Amniotic stem cell (primary cell): ENCODE measurements at places on chromosomes 4 and X.

- peak; percentile 50 for DNase-seq
Observed at GRCh38 chr4:94827481-94828110, 69.8 kb downstream of the BMPR1B start.

DNA sequence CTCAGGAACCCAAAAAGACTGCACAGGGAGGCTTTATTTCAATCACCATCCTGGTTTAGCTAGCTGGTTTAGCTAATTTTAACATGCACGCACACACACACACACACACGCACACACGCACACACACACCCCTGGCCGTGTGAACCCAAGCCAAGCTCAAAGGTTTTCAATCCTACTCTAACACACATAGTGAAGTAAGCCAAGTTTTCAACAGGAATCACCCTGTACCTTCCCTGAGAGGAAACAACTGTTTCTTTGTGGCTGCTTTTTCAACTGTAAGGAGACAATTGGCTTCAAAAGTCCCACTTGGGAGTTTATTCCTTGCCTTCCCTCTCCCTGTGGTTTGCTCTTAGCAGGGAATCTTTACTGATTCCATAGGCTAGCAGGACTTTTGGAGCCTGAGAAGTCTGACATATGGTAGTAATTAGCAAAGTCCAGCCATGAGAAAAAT lies 98.9 kb upstream of the BMP3 start:
- DNase-seq: no peak

DNA sequence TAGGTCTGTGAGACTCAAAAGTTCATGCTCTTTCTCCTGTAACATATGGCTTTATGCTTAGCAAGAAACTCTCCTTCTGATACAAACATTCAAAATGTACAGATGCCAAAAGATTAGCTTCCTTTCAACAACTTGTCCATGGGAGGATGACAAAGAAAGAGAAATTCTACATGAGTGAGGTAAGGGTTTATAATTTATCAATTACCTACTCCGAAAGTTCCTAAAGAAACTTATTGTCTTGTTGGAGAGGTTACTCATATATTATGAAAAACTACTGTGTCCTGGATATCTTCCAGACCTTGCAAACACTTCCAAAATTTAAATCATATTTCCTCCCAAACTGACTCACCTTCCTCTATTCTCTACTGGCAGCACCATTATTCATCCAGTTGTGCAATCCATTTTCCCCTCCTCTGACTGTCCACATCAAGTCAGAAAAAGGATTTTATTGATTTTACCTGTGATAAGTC lies 65.1 kb downstream of the ENPEP start:
- DNase-seq: peak; percentile 8

GRCh38 chr4:126223784-126224407 lies 909.1 kb downstream of the FAT4 start:
- no peak for DNase-seq

DNA sequence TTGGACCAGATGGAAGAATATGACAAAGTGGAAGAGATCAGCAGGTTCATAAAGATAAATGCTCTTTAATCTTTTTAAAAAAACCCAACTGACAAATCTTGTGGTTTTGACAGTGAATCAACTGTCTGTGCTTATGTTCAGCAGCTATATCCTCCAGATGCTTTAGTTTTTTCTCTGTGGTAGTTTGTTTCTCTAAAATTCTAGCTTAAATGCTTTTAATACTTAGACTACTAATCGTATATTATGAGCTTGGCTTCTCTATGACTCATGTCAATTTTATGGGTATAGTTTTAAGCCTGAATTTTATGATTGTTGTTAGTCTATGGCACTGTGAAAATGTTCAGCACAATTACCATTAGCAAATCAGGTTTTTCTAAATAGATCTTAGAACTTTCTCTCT lies 12.9 kb downstream of the HHIP start:
- DNase-seq: no peak

DNA sequence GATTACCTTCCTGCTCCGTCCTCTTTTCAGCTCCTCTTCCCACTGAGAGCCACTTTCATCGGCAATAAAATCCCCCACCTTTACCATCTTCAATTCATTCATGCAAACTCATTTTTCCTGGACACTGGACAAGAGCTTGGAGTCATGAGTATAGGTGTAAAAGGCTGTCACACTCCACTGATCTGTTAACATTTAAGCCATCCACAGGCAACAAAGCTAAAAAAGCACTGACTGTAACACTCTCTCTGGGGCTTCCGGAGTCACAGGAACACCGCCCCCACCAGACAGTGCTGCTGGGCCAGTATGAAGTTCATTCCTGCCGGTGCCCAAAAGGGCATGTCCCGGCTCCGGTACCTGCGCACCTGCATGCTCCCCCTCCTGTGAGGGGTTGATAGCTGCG lies 38.5 kb downstream of the MAGEB5 start:
- DNase-seq: no peak

DNA sequence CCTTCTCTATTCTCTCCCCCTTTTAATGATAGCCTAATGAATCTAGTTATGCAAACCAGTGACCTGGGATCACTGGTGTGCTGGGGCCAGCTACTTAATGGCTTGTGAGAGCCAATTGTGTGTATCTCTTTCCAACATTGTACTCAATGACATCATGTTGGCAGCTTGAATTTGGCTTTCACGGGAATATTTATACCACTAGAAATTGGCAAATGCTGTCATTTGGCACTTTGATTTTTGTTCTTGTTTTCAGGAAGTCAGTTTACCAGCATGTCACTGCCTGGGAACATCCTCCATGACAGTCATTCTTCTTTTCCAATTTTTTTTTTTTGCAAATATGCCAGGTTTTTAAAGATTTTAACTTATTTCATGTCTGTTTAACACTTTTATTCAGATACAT lies 1685.3 kb downstream of the STIM2 start:
- no peak for DNase-seq

GRCh38 chr4:13635286-13635799 lies 7.8 kb upstream of the BOD1L1 start:
- no peak for DNase-seq

GRCh38 chr4:8582436-8582835 lies 2.2 kb downstream of the GPR78 start:
- DNase-seq: no peak

DNA sequence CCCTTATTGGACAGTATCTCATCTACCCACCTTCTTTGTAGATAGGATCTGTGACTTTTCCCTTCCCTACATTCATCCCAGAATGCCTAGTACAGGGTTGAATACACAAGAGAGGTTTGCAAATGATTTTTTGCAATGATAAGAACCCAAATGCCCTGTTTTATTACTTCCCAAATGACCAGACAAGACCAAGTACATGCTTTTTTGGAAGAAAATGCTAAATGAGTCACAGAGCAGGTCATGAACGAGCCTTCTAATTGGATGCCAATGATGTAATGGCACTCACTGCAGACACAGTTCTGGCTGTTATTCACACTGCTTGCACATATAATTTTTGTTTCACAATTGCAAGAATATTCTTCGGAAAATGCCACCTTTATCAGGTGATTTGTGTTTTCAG lies 17.8 kb upstream of the GABRQ start:
- no peak for DNase-seq

DNA sequence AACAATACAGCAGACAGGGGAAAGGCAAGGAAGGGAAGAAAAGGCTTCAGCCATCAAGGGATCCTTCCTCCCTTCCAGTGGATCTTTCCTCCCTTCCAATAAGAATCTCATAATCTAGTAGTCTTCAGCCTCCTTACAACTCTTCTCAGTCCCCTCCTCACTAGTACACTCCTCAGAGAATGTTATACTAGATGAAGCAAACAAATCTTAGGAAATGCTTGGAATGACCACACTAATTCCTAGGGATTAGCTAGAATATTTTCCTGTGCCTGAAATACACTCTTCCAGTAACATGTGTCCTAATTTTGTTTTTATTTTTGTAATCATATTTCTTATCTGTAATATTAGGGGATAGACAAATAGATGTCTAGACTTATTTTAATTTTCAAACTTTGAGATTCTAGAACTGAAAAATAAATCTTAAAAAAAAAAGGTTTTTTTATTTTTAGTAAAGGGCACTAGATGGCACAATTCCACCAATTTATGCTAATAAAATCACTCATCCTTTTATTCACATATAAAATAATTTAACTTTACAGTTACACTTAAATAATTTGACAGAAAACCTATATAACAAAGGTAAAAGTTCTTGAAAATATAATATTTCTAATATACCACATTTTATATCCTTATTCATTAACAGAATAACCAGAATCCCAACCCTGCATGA lies 7.0 kb upstream of the STPG2 start:
- DNase-seq: peak; percentile 32

DNA sequence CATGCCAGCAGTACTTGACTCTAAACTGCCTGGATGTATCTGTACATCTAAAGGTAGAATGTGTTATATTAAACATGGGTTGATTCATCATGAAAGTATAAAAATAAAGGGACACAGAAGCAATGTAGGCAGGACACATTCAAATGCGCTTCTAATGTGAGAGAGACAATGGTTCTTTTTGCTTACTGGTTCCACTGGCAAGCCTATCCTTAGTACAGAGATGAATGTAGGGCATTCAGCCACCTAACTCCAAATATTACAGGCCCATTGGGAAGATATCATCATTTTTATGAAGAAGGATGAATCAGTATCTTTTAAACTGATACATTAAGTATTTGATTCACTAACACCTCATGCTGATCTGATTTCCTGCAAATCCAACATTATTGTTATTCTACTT lies 18.0 kb downstream of the CDKL2 start:
- DNase-seq: no peak
